ENCODE measurements at places on chromosomes 3 and 15. TPM values are rescaled to one million over a fixed set of nuclear protein-coding genes. Genes with fewer than 3 reads are reported as not detected.

POMGNT2 gene
- 3.2 TPM for total RNA-seq

DNA sequence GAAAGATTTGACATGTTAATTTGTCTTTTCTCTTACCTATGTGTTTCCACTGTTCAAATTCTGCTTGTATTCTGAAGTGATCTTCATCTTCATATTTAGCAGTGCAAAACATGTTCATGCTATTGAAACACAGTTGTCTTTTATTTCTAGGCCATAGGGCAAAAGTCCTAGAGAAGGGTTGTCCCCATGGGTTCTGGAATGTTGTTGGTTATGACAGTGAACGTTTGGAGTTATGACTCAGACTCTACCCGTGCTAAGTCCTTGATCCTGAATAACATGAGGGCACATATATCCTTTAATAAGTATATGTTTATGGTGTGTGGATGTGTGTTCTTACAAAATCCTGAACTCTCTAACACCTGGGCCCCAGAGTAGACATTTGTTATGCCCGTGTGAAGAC is 23.0 kb upstream of the ARPP21 start:
- no peaks in the 10 kb centered on the region for H3K4me1 ChIP-seq
- DNase-seq: no peak
- H3K36me3 ChIP-seq: no peaks in the 10 kb centered on the region
- no peak overlapping the region for H3K4me3 ChIP-seq
- H3K27me3 ChIP-seq: no peaks in the 10 kb centered on the region

IQCF5 gene
- total RNA-seq: not detected

- no peaks in the 10 kb centered on the region for H3K36me3 ChIP-seq
- H3K4me3 ChIP-seq: no peak overlapping the region
- no peaks in the 10 kb centered on the region for H3K27me3 ChIP-seq
- H3K27ac ChIP-seq: no peak overlapping the region
Measured at GRCh38 chr3:144294659-144295538, 323.3 kb downstream of the DIPK2A start.

TMCO5A gene
- not detected for total RNA-seq

RGMA gene
- 53.3 TPM for total RNA-seq

DNA sequence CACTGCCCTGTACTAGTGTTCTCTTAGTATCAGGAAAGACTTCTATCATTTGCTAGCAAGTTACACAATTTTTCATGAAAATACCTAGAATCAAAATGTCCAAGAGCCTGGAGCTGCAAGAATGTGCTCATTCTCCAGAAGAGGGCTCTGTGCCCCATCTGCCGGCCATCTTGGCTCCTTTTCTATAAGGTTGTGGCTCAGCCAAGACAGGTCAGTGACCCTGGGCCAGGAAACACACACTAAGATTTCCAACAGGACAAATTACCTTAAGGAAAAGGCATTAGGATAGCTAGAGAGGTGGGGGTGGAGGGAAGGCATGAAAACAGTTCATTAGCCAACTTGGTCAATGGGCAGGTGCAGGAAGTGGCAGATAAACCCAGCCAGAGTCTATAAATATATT is 20.7 kb downstream of the TIMP4 start:
- H3K36me3 ChIP-seq: no peaks in the 10 kb centered on the region
- no peaks in the 10 kb centered on the region for H3K27me3 ChIP-seq
- DNase-seq: peak; percentile 35
- H3K4me1 ChIP-seq: peaks cover 19% of the 10 kb centered on the region
- no peak overlapping the region for H3K27ac ChIP-seq
- no peak overlapping the region for H3K4me3 ChIP-seq

GRCh38 chr15:100602064-100602822 is at the start of the genes ASB7 and LINS1:
ASB7 (plus strand) TSS chr15:100602589; CDS start chr15:100612217, 9,628 bp downstream.
LINS1 (minus strand) TSS chr15:100602184; CDS start chr15:100580842, 21,342 bp downstream.
- peaks cover 12% of the 10 kb centered on the region for H3K4me1 ChIP-seq
- no peaks in the 10 kb centered on the region for H3K27me3 ChIP-seq
- peak; percentile 100 for DNase-seq
- peak within 1 kb of the TSS; percentile 85 for H3K27ac ChIP-seq
- H3K36me3 ChIP-seq: peaks cover 9% of the 10 kb centered on the region

ADAMTS9 gene
- 6.3 TPM for total RNA-seq

RLBP1 gene
- total RNA-seq: not detected

GRCh38 chr3:3333571-3333970 is 154.1 kb upstream of the CRBN start:
- DNase-seq: no peak
- H3K4me3 ChIP-seq: no peak overlapping the region
- H3K27ac ChIP-seq: no peak overlapping the region
- H3K27me3 ChIP-seq: no peaks in the 10 kb centered on the region
- no peaks in the 10 kb centered on the region for H3K36me3 ChIP-seq

TM4SF1 gene
- 34.2 TPM for total RNA-seq

Data from transverse colon (tissue), 4 donors.